ENCODE measurements at places on chromosomes 16 and 17. TPM values are rescaled to one million over a fixed set of nuclear protein-coding genes. Genes with fewer than 3 reads are reported as not detected.

DNA sequence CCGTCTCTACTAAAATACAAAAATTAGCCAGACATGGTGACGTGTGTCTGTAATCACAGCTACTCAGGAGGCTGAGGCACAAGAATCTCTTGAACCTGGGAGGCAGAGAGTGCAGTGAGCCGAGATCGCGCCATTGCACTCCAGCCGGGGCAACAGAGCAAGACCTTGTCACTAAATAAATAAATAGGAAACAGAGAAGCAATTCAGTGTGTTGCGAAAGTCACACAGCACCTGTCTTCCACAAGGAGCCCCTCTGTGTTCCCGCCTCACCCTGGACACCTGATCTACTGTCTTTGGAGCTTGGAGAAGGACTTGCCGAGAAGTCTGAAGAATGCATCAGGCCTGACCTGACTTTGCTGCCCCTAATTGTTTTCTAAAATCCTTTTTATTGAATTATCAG is 3.5 kb upstream of the CDH1 start:
- no peak for DNase-seq

DNA sequence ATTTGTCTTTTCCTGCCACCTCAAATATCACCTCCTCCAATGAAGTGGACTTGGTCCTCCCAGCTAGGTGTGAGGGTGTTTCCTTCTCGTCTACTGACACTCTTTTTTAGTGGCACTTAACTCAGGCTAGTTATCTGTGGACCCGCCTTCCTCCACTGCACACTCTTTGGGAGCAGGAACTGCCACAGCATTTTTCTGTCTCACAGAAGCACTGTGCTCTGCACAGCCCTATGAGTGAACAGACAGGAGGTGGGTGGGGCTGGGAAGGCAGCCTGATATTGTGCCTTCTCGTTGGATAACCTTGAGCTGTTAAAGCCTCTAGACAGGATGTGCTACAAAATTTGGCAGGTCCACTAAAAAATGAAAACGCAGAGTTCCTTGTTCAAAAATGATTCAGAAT is 31.9 kb upstream of the HOXB13 start:
- no peak for DNase-seq

DNA sequence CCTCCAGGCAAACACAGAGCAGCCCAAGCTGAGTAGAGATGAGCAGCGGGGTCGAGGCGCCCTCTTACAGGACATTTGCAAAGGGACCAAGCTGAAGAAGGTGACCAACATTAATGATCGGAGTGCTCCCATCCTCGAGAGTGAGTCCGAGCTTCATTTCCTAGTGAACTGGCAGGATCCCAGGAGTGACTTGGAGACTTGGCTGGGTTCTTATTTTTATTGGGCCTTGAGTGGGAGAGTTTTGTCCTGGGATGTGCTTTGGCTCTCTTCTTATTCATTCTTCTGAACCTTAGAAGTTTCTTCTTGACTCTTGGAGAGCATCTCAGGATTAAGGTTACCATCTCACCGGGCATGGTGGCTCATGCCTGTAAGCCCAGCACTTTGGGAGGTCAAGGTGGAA is 27.2 kb upstream of the CDC6 start:
- no peak for DNase-seq

GRCh38 chr16:47780213-47780875 is 319.2 kb downstream of the PHKB start:
- DNase-seq, result no peak

DNA sequence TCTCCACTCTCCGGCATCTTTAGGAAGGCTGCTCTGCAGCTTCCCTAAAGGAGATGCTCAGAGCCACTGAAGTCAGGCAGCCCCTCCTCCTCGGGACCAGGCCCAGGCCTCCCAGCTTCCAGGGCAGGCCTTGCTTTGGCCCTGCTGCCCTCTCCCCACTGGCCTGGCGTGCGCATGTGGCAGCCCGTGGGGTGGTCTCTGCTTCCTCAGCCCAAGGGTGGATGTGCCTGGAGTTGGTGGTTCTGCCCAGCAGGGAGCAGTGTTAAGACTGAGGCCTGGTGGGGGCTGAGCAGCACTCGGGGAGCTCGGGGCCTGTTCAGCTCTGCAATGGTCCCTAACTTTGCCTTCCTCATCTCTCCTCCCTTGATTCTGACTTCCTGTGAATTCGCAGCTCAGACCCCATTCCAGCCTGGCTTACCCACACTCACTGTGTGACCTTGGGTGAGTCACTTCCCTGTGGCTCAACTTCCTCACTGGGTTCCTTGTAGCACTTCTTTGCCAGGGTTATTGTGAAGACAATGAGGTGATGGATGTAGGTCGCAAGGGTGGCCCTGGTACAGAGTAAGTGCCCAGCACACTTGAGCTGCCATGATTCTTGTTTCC is 63.2 kb downstream of the NKD1 start:
- no peak for DNase-seq

GRCh38 chr17:75553295-75554110 is 28.0 kb downstream of the LLGL2 start:
- no peak for DNase-seq

DNA sequence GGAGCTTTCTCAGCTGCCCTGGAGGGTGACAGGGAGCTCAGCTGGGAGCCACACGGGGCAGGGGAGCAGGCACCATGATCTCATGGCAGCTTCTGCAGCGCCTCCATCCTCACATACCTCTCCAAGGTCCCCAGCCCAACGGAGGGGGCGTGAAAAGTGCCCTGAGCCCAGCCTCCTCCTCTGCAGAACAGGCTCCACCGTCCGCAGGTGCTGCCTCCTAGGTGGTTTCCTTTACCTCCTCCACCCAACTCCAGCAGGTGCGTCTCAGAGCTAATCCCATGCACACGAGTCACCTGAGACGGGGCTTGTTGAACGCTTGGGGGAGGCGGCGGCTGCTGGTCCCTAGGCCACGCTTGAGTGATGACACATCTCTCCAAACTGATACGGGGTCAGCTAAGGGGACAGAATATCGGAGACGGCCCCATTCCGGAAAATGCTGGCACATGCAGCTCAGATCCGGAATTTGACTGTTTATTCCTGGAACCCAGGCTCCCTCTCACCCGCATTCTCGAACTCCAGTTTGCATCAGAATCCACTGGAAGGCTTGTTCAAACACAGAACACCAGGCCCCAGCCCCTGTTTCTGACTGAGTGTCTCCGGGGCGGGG is 387 bp upstream of the SLC38A8 start:
- no peak for DNase-seq

DNA sequence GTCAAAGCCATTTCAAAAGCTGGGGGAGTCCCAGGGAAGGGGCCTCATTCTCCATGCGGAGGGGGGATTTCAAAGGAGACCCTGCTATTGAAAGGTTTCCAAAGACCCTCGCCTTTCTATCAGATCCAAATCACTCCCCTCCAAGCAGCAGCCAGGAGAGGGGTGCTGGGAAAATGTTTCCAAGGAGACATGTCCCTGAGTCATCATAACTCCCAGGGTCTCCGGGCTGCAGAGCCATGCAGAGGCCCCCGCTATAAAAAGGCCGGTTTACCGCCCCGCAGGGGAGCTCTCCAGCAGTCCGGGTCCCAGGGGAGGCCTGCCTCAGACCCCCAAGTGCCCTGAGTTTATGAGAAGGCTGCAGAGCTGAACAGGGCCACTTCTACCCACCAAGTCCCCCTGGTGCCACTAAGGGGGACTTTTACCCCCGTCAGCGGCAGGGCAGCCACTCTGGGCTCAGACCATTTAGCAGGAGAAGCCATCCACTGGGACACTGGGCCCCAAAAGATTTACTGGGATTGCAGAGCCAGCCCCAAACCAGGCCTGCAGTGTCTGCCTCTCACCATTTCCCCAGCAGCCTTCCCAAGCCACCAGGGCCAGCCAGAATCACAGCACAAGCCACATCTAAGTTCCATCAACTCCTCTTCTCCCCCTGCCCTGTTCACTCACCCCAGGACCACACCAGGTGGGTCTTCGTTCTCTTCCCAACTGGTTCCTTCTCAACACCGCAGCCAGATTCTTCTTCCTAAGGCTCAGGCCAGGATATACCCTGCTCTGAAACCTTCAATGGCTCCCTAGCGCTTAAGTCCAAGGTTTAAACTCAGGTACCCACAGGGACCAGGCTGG is 234.4 kb downstream of the ZNF423 start:
- no peak for DNase-seq

DNA sequence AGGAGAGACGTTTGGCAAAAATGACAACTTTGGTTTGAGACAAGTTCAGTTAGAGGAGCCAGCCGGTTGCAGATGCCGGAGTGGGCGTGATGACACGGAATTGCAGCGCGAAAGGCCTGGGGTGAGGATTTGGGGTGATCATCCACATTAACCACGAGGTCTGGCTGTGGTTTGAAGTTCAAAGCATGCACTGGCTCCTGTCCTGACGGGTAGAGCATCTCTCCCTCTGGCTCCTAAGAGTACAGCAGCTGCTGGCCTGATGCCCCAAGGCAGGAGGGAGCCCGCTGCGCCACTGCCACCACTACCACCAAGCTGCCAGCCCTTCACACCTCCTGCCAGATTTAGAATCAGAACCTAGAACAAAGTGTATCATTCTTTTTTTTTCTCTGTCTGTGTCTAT is 3.7 kb downstream of the RHBDL3 start:
- no peak for DNase-seq

Gene PYY
- total RNA-seq, result not detected

Gene FOXJ1
- total RNA-seq, result not detected

Gene PRCD
- 0.39 TPM for total RNA-seq

Gene ZFPM1
- 1.6 TPM for total RNA-seq

Gene FOXO3B
- total RNA-seq, result 1.5 TPM

Gene ICAM2
- total RNA-seq, result 220 TPM

Data from dermis microvascular lymphatic vessel endothelial cell (primary cell).